ENCODE measurements at places on chromosomes 6 and 20.
A peak's percentile ranks its signal among the peaks of the same experiment; 100 is the strongest.

- DNase-seq = no peak
Measured at GRCh38 chr6:15249371-15250019, 3.6 kb downstream of the JARID2 start.

DNA sequence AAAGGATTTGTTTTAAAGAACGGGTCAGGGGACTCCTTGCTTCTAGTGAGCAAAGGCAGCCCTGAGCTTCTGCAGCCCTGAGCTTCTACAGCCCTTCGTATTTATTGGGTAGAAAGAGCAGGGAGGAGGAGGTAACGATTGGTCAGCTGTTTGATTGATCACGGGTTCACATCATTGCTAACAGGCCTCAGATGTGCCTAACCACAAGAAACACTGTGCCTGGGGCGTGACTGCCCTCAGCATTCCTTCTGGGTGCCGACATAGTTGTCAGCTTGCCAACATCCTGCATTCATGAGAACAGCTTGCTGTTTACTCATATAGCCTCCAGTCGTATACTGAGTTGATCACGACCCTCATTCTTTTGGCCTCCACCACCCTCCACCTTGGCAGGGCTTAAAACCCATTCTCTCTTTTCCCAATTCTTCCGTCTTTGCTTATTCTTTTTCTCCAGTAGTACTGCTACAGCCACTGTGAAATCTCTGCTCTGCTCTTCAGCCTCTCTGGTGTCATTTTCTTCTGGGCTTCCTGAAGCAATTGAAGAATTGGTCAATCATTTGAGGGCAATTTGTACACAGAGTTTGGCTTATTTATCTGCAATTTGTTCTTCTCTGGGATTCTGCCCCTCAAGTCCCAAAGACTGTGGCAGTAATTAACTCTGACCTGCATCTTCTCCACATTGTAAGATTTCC, 25.4 kb upstream of the NOP56 start:
- DNase-seq = no peak

DNA sequence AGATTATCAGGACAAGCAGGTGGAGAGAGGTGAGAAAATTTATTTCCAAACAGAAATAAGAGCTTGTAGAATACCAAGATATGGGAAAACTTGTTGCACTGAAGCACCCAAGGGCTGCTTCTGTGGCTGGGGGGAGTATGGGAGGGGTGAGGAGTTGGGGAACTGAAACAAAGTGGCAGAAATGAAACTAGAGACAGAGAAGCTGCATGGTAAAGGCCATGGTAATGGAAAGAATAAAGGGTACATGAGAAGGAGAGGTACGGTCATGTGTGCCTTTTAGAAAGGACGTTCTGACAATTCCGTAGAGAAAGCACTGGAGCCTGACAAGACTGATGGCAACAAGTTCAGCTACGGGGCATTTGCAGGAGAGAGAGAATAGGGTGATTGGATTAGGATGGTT, 51.6 kb upstream of the RIN2 start:
- DNase-seq = peak; percentile 62

GRCh38 chr6:12245763-12246718, 44.1 kb upstream of the EDN1 start:
- DNase-seq = no peak

DNA sequence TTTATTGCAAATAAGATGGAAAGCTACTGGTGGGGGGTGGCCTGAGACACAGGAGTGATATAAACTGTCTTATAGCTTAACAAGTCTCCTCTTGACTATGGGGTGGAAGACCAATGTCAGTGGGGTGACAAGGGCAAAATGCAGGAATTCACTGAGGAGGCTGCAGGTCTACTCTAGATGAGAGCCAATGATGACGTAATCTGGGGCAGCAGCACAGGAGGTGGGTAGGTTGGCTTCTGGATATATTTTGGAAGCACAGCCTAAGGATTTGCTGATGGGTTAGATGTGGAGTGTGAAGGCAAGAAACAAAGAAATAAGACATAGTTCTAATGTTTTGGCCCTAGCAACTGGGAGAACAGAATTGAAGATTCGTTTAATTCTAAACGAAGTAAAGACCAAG, 253.2 kb downstream of the PTPRT start:
- DNase-seq = no peak

GRCh38 chr20:58344741-58345140, 35.2 kb downstream of the RAB22A start:
- DNase-seq = no peak

- no peak for DNase-seq
Measured at GRCh38 chr20:4299773-4300172, 284.4 kb upstream of the RNF24 start.

DNA sequence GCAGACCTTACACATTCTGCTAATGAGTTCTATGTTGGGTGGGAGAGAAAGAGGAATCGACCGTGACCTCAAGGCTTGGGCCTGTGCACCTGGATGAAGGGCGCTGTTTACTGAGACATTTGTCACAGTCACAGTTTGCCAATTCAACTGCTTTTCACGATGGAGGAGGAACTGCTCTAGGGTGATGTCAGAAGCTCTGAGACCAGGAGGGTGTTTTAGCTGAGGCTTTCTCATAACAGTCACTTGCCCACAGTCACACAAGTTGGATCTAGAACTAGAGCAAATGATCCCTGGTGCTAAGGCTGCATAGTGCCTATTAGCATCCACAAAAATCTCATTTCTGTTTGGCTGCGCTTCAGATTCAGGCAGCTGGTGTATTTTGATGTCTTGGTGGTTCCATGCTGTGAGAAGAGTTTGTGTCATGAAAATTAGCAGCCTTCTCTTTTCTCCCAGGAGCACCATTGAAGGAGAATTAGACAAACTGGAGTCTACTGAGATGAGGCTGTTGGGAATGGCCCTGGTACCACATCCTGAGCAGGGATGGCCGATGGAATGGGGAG, 83.3 kb upstream of the TGM3 start:
- peak; percentile 75 for DNase-seq

- DNase-seq = no peak
Measured at GRCh38 chr6:121557146-121557940, 121.9 kb downstream of the GJA1 start.

DNA sequence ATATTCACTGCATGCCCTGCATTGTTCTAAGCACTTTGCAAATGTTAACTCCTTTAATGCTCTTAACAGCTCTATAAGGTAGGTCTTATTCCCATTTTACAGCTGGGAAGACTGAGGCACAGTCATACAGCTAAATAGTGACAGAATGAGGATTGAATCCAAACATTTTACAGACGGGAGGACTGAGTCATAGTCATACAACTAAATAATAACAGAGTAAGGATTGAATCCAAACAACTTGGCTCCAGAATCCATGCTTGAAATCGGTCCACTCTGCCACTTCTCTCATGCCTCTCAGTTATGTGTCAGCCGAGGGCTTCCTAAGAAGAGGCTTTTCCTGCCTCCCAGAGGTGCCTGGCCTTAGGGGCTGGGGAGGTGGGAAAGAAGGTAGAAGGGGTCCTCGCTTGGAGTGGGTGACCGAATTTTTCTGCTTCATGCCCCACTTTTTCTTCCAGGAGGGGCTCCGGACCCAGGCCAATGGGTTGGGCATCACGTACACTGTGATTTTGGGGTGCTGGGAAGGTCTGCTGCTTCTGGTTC, 137.4 kb upstream of the RNF24 start:
- no peak for DNase-seq

DNA sequence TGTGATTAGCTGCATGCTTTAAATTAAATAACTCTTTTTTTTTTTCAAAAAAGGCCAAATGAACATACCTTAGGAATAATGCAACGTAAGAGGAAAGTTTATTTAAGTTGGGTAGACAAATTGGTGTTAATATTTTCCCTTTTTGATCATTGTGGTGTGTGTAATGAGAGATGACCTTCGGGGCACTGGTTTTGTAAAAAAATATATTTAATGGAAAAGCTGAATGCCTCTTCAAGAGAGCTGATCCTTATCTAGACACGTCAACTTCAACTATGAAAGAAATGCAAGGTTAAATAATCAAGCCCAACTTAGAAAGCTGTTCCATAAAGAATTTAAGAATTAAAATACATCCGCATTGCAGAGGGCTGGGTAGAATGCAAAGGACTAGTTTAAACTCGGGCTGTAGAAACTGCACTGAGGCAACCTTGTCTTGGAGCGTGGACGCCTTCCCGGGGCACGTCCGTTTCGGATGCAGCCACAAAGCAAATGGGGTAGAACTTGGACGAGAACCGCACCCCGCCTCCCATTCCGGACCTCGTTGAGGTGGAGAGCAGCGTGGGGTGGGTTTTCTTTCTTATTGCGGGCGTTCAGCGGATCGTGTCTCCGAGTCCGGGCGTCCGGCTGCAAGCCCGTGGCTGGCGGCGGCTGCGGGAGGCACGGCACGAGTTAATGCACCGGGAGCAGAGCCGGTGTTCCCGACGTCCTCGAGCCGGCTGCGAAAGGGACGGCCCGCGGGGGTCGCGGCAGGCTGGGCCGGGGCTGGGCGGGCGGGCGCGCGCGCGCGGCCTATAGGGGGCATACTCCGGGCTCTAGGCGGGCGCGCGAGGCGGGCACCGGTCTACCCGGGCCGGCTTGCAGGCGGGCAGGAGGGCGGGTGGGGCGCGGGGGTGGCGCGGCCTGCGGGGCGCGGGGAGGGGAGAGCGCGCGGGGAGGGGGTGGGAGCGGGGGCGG, 1.9 kb downstream of the JARID2 start:
- peak; percentile 50 for DNase-seq

- DNase-seq = peak; percentile 4
Measured at GRCh38 chr6:119938752-119939151, 589.2 kb upstream of the MAN1A1 start.

GRCh38 chr20:13910492-13910891, 79.9 kb downstream of the SEL1L2 start:
- no peak for DNase-seq

DNA sequence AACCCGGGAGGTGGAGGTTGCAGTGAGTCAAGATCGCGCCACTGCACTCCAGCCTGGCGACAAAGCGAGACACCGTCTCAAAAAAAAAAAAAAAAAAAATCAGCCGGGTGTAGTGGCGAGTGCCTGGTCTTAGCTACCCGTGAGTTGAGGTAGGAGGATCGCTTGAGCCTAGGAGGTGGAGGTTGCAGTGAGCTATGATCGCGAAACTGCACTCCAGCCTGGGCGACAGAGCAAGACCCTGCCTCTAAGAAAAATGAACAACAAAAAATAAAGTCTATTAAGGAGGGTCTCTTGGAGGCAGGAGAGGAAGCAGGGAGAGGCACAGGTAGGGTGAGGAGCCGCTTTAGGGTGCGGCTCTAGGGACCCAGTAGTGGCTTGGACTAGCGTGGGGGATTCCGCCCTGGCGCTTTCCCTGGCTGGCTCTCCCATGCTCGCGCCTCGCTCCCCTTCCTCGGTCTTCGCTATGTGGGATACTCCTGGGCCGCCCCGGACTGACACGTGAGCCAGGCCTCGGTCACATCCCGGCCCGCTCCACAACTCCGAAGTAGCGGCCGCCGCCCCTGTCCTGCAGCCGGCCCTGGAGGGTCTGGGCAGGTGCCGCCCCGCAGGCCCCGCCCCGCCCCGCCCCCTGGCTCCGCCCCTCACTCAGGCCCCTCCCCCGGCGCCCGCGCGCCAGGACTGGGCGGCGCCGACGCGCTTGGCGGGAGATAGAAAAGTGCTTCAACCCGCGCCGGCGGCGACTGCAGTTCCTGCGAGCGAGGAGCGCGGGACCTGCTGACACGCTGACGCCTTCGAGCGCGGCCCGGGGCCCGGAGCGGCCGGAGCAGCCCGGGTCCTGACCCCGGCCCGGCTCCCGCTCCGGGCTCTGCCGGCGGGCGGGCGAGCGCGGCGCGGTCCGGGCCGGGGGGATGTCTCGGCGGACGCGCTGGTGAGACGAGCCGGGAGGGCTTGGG, at the start of gene MYBL2:
TSS of gene MYBL2 (plus strand) at position 739 of the 953 bp plus-strand sequence. CDS start at position 909, 170 bp downstream.
- DNase-seq = peak; percentile 67

DNA sequence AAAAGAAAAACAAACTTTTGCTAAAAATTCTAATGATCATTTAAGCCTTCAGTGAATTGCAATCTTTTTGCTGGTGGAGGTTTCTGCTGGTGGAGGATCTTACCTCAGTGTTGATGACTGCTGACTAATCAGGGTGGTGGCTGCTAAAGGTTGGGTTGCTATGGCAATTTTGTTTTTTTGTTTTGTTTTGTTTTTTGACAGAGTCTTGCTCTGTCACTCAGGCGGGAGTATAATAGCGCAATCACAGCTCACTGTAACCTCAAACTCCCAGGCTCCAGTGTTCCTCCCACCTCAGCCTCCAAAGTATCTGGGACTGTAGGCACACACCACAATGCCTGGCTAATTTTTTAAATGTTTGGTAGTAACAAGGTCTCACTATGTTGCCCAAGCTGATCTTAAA, 94.7 kb downstream of the ANKRD6 start:
- DNase-seq = peak; percentile 43
